Muscle of leg (tissue), 16 donors: ENCODE measurements at places on chromosomes 16 and 17. TPM values are rescaled to one million over a fixed set of nuclear protein-coding genes. Genes with fewer than 3 reads are reported as not detected.

TSNAXIP1 gene
- 1.2 TPM for polyA plus RNA-seq

PLCG2 gene
- 5.3 TPM for polyA plus RNA-seq

SNRNP25 gene
- 31.0 TPM for polyA plus RNA-seq

CDH13 gene
- 47.9 TPM for polyA plus RNA-seq

GRCh38 chr17:41329279-41329948 is 13.9 kb upstream of the KRTAP17-1 start:
- peak; percentile 19 for DNase-seq

DNA sequence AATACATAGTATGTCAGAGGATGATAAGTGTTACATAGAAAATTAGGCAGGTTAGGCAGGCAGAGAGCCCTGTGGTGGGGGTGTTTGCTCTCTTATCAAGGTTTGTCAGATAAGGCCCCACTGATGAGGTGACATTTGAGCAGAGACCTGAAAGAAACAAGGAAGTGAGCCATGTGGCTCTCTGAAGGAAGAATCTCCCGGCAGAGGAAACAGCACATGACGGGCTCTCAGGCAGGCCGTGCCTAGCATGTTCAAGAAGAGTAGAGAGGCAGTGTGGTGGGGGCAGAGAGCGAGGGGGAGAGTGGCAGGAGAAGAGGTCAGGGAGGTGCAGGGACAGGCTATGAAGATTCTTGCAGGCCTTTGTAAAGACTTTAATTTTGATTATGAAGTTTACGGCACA is 82.0 kb upstream of the ASIC2 start:
- DNase-seq: no peak

GRCh38 chr16:86949116-86949515 is 368.1 kb downstream of the C16orf95 start:
- no peak for DNase-seq

- no peak for DNase-seq
These were observed 17.7 kb upstream of the CNP start for GRCh38 chr17:41948762-41949460.

DNA sequence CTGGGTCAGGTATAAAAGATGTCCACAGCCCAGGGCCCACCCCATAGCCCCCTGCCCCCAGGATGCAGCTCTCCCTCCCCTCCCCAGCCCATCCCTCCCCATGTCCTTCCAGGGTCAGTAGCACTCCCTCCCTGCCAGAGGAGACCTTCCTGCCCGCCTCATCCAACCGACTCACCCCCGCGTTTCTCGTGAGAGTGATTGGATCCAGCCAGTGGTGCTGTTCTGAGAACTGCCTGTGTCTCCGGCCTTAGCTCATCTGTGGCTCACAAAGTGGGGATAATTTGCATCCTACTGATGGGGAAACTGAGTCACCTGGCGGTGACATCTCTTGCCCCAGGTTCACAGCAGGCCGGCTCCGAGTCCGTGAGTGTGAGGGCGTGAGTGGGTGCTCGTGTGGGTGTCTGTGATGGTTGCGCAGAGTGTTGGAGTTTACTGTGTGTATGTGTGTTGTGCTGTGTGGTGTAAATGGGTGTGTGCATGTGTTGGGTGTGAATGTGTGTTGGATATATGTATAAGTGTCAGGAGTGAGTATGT is 90.7 kb upstream of the GSE1 start:
- peak; percentile 54 for DNase-seq

- no peak for DNase-seq
These were observed 23.0 kb downstream of the ARHGAP27 start for GRCh38 chr17:45409659-45410076.

GRCh38 chr17:49913226-49914095 is 55.5 kb upstream of the DLX4 start:
- no peak for DNase-seq

DNA sequence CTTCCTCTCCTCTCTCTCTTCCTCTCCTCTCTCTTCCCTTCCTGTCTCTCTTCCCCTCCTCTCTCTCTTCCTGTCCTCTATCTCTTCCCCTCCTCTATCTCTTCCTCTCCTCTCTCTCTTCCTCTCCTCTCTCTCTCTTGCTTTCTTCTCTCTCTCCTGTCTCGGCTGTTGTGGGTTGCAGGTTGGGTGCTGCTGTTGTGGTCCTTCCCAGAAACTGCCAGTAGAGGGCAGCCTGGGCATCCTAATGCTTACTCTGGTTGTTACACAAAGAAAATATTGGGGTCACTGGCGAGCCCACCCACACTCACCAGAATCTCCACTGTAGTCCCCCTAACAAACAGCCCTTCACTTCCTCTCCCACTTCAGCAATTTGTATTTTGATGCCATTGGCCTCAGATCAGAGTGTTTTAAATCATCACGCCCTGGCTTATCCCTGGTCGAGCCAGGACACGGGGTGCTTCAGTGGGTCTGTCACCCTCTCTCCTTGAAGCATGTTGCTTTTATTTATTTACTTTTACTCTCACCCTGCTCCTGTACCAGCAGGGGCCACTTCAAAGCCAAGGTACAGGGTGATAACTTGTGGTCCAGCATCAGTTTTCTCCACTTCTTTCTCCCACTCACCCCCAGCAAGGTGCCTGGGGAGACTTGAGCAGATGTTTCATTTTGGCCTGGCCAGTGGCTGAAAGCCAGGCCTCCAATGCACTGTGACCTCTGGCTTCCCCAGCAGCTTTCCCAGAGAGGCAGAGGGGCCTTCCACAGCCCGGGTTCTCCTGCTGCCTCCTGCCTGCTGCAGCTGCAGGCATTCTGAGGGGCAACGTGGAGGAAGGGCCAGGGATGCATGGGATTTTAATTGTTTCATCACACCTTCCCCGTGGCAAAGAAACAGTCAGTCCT is 4.7 kb upstream of the MMP15 start:
- DNase-seq: peak; percentile 67
